H9 (cell line): ENCODE measurements at places on chromosomes 12 and 14. TPM values are rescaled to one million over a fixed set of nuclear protein-coding genes. Genes with fewer than 3 reads are reported as not detected.

The RASSF9 gene
- total RNA-seq = 0.04 TPM in 2 replicates

The PGF gene
- total RNA-seq = 2.3 and 2.8 TPM in 2 replicates

The PRIMA1 gene
- total RNA-seq = 1.7 and 2.3 TPM in 2 replicates

The GLI1 gene
- total RNA-seq = 25.8 and 28.4 TPM in 2 replicates

The MOAP1 gene
- 13.6 and 14.7 TPM in 2 replicates for total RNA-seq

DNA sequence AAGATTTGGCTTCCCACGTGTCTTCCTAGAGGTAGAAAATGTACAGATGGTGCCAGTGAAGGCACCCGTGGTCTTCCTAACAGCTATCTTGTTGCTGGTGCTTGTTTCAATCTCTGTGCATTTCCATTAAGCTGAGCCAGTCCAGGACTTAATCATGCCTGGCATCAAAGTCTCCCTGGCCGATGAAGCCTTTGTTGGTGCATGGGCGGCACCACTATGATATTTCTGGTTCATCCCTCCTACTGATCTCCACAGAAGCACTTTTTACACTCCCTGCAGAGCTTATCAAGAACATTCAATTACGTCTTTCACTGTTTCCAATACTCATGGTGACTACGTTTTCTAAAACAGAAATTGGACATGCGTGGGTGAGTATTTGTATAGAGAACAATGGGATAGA is 128.4 kb downstream of the TTC8 start:
- H3K27ac ChIP-seq = no peak overlapping the region
- no peak for DNase-seq
- 0 out of 2 replicates have a peak, but pooled peaks cover 3% of the 10 kb centered on the region for H3K4me1 ChIP-seq
- no peak overlapping the region for H3K4me3 ChIP-seq
- H3K27me3 ChIP-seq = no peaks in the 10 kb centered on the region
- H3K36me3 ChIP-seq = no peaks in the 10 kb centered on the region

GRCh38 chr12:99984271-99985128 is at the start of gene ANKS1B:
Gene ANKS1B, minus strand, starts transcription at chr12:99984936. Its CDS starts 699 bp downstream, at chr12:99984237.
- no peaks in the 10 kb centered on the region for H3K36me3 ChIP-seq
- H3K27me3 ChIP-seq = peaks cover 3% of the 10 kb centered on the region; the same call in 1 of the 2 replicates
- peak within 1 kb of the TSS; percentile 81 for H3K4me3 ChIP-seq
- H3K27ac ChIP-seq = no peak within 1 kb of the TSS
- DNase-seq = peak; percentile 79

DNA sequence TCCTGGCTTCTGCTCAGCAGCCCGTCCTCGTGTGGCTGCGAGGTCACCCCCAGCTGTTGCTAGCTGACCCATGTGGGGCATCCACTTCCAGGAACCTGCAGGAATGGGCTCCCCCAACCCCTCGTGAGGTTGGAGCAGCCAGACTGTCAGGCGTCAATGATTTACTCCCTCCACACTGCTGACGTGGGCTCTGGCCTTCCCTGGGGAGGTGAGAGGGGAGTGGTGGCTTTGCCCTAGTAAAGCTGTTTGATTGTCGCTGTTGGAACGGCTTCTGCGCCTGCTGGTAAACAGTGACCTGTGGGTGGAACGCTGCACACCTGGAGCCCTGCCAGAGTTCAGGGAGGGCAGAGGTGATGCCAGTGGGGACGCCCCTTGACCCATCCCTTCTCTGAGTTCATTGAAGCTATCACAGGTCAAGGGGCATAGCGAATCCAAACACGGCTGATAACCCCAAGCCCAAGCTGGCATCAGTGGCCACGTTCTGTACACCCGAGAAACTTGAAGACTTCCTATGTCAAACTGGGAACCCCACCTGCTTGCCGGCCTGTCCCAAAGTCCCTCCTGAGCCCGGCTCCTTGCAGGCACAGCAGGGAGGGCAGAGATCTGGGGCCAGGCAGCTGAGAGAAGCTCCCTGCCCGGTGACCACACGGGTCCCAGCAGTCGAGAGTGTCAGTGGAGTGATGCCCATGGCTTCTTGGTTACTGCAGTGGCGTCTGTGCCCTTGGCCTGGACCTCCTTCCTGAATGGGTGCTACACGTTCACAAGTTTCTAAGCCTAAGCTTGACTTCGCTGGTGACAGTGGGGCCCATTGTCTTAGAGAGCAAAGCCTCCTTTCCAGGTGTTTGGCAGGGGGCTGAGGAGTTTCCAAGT is 2.7 kb downstream of the ASPG start:
- no peaks in the 10 kb centered on the region for H3K4me1 ChIP-seq
- DNase-seq = no peak
- H3K4me3 ChIP-seq = no peak overlapping the region
- H3K27ac ChIP-seq = no peak overlapping the region
- H3K36me3 ChIP-seq = no peaks in the 10 kb centered on the region

DNA sequence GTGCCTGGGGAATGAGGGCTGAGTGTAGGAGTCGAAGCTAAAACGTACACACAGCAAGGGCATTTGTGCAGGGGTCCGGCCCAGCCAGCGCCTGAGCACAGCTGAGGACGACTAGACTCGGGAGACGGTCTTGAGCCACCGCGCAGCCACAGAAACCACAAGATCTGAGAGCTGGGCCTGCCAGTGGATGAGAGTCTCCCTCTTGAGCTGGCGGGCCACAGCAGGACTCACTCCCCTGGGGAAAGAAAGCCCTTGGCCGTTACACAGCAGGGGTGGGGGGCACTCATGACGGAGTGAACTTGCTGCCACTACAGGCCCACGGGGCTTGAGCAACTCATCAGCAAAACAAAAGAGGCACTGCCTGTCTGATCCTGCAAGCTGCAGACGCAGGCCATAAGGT is 23.0 kb downstream of the STX2 start:
- DNase-seq = no peak
- H3K4me3 ChIP-seq = no peak overlapping the region
- H3K27me3 ChIP-seq = no peaks in the 10 kb centered on the region

DNA sequence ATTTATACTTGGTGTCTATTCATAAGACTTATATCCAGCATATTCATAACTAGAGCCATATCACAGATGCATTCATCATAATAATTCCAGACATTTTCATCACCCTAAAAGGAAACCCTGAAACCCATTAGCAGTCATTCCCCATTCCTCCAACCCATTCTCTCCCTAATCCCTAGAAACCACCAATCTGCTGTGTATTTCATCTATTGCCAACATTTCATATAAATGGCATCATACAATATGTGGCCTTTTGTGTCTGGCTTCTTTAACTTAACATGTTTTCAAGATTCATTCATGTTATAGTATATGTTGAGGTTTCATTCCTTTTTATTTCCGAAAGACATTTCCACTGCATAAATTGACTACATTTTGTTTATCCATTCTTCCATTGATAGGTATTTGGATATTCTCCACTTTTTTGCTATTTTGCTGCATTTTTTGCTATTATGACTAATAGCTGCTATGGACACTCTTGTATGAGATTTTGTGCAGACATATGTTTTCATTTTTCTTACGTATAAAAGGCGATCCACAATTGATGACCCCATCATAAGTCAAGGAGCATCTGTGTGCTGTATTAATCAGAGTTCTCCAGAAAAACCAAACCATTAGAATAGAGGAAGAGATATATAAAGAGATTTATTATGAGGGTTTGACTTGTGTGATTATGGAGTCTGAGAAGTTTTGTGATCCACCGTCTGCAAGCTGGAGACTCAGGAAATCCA is 5.1 kb upstream of the OAS2 start:
- no peaks in the 10 kb centered on the region for H3K27me3 ChIP-seq
- H3K4me1 ChIP-seq = no peaks in the 10 kb centered on the region
- H3K27ac ChIP-seq = no peak overlapping the region
- H3K4me3 ChIP-seq = no peak overlapping the region
- no peak for DNase-seq
- no peaks in the 10 kb centered on the region for H3K36me3 ChIP-seq

- peaks cover 5% of the 10 kb centered on the region; the same call in 1 of the 2 replicates for H3K4me1 ChIP-seq
- peak; percentile 83 for DNase-seq
- H3K27me3 ChIP-seq = no peaks in the 10 kb centered on the region
- peak overlapping the region; percentile 2; the same call in 1 of the 3 replicates for H3K4me3 ChIP-seq
- H3K36me3 ChIP-seq = no peaks in the 10 kb centered on the region; the same call in 1 of the 2 replicates
Observed at GRCh38 chr14:50892255-50892654, 20.4 kb downstream of the ABHD12B start.

- H3K4me1 ChIP-seq = peaks cover 4% of the 10 kb centered on the region; the same call in 1 of the 2 replicates
- H3K4me3 ChIP-seq = no peak overlapping the region
- no peaks in the 10 kb centered on the region for H3K36me3 ChIP-seq
- peak; percentile 35 for DNase-seq
- H3K27ac ChIP-seq = no peak overlapping the region
Observed at GRCh38 chr12:27233814-27234213, 10.3 kb upstream of the STK38L start.

- no peaks in the 10 kb centered on the region for H3K27me3 ChIP-seq
- peaks cover 11% of the 10 kb centered on the region for H3K4me1 ChIP-seq
- H3K36me3 ChIP-seq = no peaks in the 10 kb centered on the region; the same call in 1 of the 2 replicates
- H3K4me3 ChIP-seq = no peak overlapping the region
- H3K27ac ChIP-seq = no peak overlapping the region
Observed at GRCh38 chr12:30047516-30048254, 263.9 kb upstream of the TMTC1 start.

- peaks cover 2% of the 10 kb centered on the region; the same call in 1 of the 2 replicates for H3K4me1 ChIP-seq
- H3K27ac ChIP-seq = no peak overlapping the region
- no peaks in the 10 kb centered on the region for H3K27me3 ChIP-seq
- DNase-seq = no peak
- H3K4me3 ChIP-seq = no peak overlapping the region
Observed at GRCh38 chr12:88153959-88154358, 11.9 kb downstream of the TMTC3 start.

DNA sequence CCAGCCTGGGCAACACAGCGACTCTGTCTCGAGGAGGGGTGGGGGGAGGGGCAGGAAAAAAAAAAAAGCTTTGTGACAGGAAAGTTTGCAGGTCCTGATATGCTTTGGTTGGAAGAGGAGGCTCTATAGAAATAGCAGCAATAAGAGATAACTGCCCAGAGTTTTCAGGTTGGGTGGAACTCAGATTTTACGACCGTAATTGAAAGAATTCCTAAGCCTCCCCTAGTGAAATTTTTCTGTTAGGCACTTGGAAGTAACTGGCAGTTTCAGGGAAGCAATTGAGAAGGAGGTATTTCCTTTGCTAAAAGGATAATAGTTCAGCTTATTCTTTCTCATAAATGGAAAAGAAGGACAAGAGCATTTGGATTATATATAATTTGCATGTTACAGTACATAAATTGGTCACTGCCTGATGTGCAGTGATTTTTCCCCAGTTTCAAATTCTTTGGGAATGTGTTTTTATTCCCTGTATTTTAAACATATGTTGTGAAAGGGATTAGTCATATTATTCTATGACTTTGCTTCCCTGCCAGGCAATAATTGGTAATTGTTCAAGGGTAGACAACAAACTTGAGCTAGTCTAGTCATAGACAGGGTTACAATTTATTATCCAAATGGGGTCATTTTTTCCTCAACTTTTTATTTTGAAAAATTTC is 452.8 kb downstream of the AEBP2 start:
- H3K27me3 ChIP-seq = no peaks in the 10 kb centered on the region
- no peak overlapping the region for H3K27ac ChIP-seq
- no peaks in the 10 kb centered on the region for H3K4me1 ChIP-seq

GRCh38 chr12:124311292-124312109 is 16.6 kb downstream of the RFLNA start:
- no peaks in the 10 kb centered on the region for H3K4me1 ChIP-seq
- no peaks in the 10 kb centered on the region for H3K27me3 ChIP-seq
- no peak overlapping the region for H3K4me3 ChIP-seq
- H3K36me3 ChIP-seq = peaks cover 10% of the 10 kb centered on the region

DNA sequence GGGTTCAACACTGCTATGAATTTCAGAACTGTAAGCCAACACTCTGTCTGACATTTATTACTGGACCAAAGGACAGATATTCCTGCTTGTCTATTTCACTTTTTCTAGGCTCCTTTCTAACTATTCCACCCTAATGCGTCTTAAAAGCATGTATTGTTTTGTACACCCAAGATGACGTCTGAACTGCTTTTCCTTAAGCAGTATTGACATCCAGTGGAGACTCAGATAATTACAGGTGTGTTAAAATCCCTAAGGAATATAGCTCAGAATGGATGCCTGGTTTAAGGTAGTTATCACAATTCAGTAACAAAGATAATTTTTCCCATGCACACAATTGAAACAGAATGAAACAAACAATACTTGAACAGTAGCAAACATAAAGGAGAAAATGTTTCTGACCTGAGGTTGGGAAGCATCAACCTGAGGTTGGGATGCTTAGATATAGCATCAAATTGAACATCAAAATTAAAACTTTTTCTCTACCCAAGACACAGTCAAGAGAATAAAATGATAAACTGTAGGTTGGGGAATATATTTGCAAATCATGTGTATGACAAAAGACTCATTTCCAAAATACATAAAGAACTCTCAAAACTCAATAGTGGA is 93.7 kb upstream of the PTPRR start:
- H3K36me3 ChIP-seq = no peaks in the 10 kb centered on the region
- DNase-seq = no peak
- H3K27ac ChIP-seq = no peak overlapping the region
- H3K27me3 ChIP-seq = no peaks in the 10 kb centered on the region
- no peak overlapping the region for H3K4me3 ChIP-seq
- no peaks in the 10 kb centered on the region for H3K4me1 ChIP-seq

DNA sequence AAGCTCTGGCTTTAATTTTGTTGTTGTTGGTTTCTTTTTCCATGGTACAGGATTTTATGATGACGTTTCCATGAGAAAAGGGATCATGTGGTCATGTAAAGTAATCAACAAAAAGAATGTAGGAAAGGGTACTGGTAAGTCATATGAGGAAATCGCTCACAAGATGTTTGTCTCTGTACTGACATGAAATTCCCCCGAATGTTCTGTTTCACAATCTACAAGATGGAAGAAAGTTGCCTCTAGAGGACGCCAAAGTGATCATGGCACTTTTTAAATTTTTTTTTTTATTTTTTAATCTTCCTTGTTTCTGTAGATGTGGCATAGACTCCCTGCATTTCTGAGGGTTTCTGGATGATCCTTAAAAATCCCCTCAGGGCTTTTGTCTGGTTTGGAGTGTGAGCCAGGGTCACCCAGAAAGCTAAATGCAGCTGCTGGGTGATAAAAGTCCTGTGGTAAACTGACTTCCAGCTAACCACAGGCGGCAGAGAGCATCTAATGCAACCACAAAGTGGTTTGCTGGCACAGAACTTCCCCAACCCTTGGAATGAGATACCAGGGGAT is 393.5 kb downstream of the CCDC91 start:
- no peaks in the 10 kb centered on the region for H3K36me3 ChIP-seq
- H3K27me3 ChIP-seq = no peaks in the 10 kb centered on the region

- peaks cover 29% of the 10 kb centered on the region for H3K36me3 ChIP-seq
- H3K4me3 ChIP-seq = no peak overlapping the region
- DNase-seq = no peak
- no peaks in the 10 kb centered on the region for H3K4me1 ChIP-seq
Observed at GRCh38 chr12:124440841-124441381, 126.5 kb downstream of the NCOR2 start.

- H3K36me3 ChIP-seq = no peaks in the 10 kb centered on the region
- no peak overlapping the region for H3K27ac ChIP-seq
- DNase-seq = no peak
- no peaks in the 10 kb centered on the region for H3K27me3 ChIP-seq
- no peaks in the 10 kb centered on the region for H3K4me1 ChIP-seq
Observed at GRCh38 chr14:34650786-34651584, 21.0 kb upstream of the SNX6 start.

- no peaks in the 10 kb centered on the region for H3K27me3 ChIP-seq
- no peaks in the 10 kb centered on the region for H3K36me3 ChIP-seq
- H3K4me1 ChIP-seq = no peaks in the 10 kb centered on the region
- no peak overlapping the region for H3K27ac ChIP-seq
- H3K4me3 ChIP-seq = no peak overlapping the region
- no peak for DNase-seq
Observed at GRCh38 chr12:19110221-19110940, 19.2 kb upstream of the PLEKHA5 start.
